ENCODE measurements at places on chromosomes 1 and 21.
A peak's percentile ranks its signal among the peaks of the same experiment; 100 is the strongest.

- peak; percentile 96 for DNase-seq
These were observed 31.9 kb upstream of the EDN2 start for GRCh38 chr1:41516168-41517061.

DNA sequence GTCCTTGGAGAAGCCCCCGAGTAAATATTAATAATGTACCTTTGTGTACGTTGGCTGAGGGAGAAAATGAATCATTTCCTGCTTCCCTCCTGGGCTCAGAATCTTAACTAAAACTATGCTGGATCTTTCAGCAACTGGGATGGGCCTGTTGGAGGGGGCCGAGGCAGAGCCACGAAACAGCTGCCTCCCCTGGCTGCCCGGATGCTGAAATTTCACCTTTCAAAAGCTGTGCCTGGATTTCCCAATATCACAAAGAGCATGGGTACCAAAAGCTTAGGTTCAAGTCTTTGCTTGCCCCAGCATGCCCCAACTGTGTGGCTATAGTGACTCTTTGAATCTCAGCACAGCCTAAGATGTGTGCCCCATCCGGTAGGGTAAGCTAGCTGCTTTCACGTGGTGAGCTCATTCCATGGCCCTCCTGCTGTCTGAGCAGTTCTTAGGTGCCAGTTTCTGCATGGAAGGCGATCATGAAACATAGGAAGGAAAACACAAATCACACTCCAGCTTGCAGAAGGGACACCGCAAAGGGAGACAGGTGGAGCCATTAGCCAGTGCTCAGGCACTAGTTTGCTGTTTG, 473.5 kb downstream of the PTPRU start:
- DNase-seq, result no peak

DNA sequence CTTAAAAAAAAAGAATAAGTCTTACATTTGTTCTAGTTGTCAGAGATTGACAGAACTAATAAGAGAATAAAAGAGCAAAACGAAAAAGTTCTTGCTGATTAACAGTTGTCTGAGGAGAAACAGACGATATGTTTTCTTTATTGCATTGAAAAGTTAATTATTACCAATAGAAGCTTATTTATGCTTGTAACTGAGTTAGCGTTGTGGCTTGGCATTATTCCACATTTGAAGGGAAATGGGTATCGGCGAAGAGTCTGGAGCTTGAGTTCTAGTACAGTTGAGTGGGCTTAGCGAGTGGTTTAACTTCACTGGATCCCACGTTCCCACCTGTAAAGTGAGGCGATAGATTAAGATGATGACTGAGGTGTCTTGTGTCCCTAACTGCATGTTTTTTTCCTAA, 109.0 kb downstream of the SDCCAG8 start:
- DNase-seq, result no peak

DNA sequence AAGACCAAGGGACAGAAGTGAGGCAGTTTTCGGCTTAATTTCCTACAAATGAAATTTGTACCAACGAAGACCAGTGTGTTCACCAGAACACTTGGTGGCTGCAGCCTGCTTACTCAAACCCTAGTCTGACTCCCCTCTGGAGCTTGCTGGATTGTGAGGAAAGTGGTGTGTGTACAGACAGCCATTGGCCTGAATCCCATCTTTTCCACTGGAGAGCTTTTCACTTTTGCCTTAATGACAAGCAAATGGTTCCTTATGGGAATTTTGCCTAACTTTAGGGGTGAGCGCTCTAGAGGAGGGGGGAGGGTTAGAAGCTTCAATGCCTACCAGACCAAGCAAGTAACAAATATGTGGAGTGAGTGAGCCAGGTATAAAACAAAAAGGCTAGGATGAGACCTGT, 17.3 kb downstream of the METTL13 start:
- DNase-seq, result no peak

DNA sequence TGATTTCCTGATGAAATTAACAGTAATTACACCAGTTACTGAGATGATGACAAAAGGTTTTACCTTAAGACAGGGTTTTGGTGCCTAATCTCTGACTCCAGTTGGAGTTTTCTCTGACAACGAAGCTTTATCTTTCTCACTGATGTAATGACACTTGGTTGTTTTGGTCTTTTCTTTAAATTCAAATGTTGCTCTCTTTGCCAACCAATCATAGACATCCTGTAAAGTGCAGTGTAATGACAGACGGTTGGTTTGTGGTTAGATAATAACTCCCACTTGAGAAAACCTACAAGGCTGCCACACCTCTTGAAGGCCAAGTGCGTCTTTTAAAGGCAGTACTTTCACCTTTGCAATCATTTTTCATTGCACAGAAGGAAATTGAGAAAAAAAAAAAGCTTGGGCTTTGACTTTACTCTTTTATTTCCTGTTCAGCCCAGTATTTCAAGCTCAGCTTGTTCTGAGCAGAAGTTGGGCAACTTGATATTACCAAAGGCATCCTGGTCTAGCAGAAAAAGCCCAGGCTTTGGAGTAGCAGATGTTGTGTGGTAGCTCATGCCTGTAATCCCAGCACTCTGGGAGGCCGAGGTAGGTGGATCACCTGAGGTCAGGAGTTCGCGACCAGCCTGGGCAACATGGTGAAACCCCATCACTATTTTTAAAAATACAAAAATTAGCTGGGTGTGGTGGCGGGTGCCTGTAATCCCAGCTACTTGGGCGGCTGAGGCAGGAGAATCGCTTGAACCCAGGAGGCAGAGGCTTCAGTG, 14.9 kb downstream of the PDIK1L start:
- no peak for DNase-seq

- DNase-seq, result no peak
These were observed 5.1 kb upstream of the LEFTY2 start for GRCh38 chr1:225946082-225946620.

DNA sequence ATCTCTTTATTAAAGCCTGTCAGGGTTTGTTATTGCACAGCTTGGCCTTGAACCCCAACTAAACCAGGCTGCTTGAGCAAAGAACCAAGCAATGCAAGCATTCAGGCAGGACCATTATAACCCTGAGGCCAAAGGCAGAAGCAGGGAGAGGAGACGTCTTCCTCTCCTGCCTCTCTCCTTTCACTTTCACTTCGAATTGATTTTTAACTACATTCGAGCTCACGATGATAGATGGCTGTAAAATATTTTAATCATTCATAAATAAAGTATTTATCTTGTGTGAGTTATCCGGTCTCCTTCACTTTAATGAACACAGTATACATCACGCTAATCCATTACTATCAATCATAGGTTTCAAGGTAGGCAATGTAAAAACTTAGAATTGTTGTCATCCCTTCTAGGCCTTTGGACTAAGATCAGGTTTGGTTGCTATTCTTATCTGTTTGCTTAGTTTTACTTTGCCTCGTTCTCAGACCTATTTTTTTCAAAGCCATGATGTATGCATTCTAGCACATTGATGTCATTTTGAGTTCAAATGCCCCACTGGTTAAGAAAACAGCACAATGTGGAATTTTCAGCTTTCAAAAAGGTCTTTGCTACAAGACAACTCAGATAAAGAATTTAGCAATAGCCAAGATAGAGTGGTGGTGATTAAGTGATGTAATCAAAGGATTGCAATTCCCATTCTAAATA, 480.2 kb upstream of the RUNX1 start:
- DNase-seq, result no peak

- no peak for DNase-seq
These were observed 761 bp upstream of the PAX7 start for GRCh38 chr1:18629659-18630510.

DNA sequence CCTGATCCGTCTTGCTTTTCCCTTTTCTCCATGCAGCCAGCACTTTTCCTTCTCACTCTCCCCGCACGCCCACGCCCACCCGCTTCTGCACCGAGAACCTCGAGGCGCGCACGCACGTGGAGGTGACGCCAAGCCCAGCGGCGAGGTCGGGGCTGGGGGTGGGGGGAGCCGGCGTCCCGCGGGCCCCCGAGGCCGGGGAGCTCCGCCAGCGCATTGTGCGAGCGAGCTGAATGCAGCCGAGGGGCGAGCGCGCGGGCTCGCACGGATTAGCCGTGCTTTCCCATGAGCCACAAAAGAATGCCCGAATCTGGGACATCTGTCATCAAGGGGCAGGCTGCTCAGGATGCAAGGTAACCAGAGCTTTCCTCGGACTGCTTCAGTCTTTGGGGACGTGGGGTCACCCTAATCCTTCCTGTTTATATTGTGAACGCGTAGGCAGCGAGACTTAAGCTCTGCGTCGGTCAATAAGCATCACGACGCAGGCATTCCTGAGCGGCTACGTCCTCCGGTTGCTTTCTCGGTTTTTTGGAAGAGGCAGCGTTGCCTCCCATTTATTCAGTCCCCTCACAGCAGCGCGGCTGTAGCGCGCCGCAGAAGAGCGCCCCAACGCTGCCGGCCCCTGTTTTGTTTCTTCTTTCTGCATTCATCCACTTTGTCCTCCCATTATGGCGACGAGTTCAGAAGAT, 67.3 kb upstream of the AKT3 start:
- peak; percentile 66 for DNase-seq
